Activated T-cell treated with anti-CD3 and anti-CD28 coated beads, Interleukin-2, amount 50 U/mL, for 48 hours (primary cell): ENCODE measurements at places on chromosomes 7 and 10.

DNA sequence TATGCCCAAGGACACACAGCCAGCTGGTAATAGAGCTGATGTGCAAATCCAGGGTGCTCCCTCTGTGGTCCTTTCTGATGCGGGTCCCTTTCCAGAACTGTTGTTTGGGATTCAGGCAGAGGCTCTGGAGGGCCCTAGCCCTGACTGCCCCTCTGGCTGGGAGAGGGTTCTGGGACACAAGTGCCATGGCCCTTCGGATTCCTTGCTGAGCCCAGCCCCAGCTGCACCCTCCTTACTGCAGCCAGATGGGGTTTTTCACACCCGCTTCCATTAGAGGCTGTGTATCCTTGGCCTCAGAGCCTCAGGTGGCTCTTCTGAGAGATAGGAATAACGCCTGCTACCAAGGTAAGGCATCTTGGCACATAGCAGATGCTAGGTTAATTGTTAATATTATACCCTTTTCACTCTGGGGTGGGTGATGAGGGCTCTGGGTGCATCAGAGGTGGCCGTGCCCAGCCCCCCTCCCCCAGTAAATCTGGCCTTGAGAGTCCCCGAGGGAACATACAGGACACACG lies 89.8 kb upstream of the LRRC4 start:
- DNase-seq: no peak

GRCh38 chr7:129959471-129960203 lies 6.9 kb upstream of the UBE2H start:
- DNase-seq: no peak

- DNase-seq: no peak
These were observed 17.1 kb downstream of the COL13A1 start for GRCh38 chr10:69818676-69819239.

DNA sequence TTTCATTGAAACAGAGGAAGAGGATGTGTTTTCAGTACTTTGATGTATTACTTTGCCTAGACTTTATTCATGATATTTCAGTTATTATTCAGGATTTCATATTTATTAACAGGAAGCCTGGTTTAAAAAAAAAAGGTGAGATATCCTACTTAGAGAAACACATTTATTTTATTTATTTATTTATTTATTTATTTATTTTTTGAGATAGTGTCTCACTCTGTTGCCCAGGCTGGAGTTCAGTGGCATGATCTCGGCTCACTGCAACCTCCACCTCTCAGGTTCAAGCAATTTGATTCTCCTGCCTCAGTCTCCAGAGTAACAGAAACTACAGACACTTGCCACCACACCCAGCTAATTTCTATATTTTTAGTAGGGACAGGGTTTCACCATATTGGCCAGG lies 24.5 kb downstream of the TRDMT1 start:
- DNase-seq: no peak

GRCh38 chr10:111479966-111480365 lies 403.1 kb downstream of the ADRA2A start:
- no peak for DNase-seq

DNA sequence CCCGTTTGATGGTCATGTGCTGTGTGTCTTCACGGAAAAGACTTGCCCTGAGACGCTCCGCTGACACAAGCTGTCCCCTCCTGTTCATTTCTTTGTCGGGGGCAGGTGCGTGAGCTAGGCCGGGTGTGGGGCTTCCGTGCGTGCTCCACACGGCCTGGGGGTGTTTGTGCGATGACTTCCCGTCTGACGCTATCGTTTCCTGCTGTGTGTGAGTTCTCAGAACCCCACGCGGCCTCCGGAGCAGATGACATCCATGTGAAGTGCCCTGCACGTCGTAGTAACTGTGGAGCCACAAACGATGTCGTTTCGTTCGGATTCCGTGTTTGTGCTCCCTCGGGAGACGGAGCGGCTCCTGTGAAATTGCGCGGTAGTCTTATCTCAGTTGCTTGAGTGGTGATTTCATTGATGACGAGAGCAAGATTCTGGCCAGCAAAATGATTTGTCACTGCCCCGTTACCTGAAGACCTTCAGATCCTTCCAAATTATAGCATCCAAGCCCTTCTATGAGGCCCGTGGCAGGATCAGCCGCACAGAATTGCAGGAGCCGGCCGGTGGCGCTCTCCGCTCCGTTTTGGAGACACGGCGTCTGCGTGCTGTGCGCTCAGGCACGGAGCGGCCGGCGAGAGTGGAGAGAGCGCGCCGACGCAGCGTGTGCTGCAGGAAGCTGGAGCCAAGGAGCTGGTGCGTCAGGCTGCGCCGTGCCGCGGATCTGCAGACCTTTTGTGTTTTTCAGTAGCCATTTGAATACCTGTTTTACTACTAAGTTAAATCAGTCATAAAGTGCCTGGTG lies 94.9 kb downstream of the NKX6-2 start:
- no peak for DNase-seq

DNA sequence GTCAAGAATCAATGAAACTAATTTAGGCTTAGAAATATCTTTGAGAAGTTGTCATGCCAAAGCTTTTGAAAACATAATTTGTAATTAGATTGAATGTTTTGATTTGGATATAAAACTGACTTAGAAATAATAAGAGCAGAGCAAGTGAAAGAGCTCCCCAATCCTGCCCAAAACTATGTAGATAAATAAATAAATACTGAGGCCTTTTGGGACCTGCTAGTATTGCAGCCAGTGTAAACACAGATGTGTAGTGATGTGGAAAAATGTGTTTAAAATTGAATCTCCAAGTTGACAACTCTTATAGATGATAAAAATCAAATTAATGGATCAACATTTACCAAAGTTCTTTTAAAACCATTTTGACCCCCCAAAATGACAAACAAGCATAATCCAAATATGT lies 896.1 kb downstream of the CNTNAP2 start:
- no peak for DNase-seq

DNA sequence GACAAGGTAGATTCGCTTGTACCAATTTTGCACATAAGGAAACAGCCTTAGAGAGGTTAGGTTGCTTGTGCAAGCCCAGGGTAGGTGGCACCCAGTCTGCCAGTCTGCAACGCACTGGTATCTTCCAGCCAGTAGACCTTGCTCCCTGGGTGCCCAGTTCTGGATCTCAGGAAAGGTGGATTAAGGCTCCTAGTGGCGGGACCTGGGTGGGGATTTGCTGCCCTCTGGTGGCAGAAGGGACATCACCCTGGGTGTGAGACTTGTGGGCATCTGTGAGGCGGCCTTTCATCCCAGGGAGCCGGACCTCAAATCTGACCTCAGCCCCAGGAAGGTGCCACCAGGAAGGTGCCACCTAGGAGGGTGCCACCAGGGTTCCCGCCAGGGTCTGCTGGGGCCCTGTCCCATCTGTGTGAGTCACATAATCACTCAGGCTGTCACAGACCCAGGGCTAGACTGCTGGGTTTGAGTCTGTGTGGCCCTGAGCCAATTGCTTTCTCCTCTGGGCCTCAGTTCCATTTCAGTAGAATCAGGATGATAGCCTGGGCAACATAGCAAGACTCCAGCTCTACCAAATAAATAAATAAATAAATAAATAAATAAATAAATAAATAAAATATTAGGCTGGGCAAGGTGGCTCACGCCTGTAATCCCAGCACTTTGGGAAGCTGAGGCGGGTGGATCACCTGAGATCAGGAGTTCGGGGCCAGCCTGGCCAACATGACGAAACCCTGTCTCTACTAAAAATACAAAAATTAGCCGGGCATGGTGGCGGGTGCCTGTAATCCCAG lies 5.3 kb upstream of the PRKRIP1 start:
- peak; percentile 80 for DNase-seq

GRCh38 chr10:122374859-122375678 lies 561 bp downstream of the PLEKHA1 start:
- peak; percentile 81 for DNase-seq

GRCh38 chr7:67306331-67306730 lies 309.7 kb downstream of the TYW1 start:
- DNase-seq: no peak

GRCh38 chr10:86734207-86734988 lies 22.0 kb upstream of the BMPR1A start:
- no peak for DNase-seq

- DNase-seq: peak; percentile 86
These were observed at the start of gene REPIN1 for GRCh38 chr7:150368096-150368883. Gene REPIN1, plus strand, starts transcription at chr7:150368822. Its CDS starts 890 bp downstream, at chr7:150369712.

GRCh38 chr10:120962756-120963593 lies 111.8 kb downstream of the WDR11 start:
- no peak for DNase-seq

DNA sequence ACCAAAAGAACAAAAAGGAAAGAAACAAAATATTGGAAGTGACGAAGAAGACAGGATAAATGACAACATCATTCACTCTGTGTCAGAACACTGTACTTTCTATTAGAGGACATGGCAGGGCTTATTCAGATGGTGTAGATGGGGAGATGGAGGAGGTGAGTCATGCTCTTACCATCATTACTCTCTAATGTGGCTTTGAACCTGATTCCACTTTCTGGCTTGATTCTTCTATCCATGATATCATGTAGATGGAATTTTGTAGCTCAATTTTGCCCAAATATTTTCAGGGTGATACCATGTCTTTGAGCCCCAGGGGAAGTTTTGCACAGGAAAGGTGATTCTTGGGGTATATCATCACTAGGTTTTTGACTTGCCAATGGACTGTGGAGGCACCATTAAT lies 91.7 kb downstream of the CFAP58 start:
- no peak for DNase-seq

- no peak for DNase-seq
These were observed 9.0 kb downstream of the PPP1R17 start for GRCh38 chr7:31695859-31696614.

DNA sequence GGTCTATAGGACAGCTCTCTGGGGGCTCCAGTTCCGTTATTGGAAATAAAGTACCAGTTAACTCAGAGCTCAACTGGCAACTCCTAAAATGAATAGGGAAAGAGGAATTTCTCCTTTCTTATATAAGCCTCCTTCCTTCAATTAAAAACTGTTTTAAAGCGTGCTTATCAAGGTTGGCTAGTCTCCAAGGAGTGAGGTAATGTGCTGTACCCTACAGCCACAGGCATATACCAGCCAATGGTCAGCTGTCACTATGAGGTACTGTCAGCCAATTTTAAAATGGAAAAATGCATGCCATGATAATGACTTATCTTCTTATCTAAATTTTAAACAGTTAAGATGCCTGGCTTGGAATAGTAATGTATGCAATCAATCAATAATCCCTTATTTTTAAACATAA lies 76.2 kb downstream of the PLCE1 start:
- DNase-seq: no peak

DNA sequence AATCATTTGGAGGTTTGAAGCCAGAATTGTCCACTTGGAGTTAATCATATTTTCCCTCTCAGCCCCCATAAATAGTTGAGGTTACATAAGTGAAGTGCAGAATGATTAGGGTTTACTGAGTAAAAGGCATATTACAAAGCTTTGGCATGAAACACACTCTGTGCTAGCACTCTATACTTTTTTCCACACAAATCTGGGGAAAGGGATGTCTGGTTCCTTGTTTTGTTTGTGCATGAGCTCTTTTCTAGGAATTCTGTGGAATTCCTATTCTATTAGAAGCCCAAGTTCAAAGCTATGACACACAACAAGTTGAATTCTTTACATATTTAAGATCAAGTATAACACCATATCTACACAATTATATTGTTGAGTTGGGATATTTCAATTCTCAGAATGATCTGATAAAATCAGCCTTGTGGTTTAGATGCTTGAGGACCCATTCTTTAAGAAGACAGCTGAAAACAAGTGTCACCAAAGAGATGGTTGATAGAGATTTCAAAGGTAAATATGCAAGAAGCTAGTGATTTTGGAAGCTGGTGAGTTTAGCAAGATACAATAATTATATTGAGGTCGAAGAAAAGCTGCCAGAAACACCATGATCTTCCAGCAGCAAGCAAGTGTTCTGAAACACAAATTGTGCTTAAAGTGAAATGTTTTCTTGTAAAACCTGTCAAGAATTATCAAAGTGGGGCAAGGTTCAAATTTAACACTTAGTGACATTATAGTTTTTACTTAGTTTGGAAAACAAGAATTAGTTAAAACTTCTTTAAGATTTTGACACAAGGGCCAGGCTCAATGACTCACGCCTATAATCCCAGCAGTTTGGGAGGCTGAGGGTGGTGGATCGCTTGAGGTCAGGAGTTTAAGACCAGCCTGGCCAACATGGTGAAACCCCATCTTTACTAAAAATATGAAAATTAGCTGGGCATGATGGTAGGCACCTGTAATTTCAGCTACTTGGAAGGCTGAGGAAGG lies 122.6 kb downstream of the INHBA start:
- DNase-seq: no peak

GRCh38 chr10:102268375-102268888 lies 23.1 kb downstream of the GBF1 start:
- DNase-seq: no peak

DNA sequence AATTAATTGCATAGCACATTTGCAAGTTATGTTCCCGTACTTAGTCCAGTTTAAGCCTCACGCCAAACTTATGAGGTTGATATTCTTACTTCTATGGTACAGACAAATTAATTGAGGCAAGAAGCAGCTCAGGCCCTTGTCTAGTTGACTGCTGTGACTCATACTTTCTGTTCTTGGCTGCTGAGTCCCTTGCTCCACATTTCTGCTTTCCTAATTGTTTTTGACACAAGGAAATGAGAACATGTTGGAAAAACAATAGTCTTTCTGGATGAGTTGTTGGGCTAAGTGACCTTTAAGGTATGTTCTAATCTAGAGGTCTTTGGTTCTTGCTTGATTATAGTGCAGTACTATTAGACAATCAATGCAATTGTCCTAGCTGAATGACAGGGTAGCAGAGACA lies 331.8 kb downstream of the NRG3 start:
- DNase-seq: no peak

DNA sequence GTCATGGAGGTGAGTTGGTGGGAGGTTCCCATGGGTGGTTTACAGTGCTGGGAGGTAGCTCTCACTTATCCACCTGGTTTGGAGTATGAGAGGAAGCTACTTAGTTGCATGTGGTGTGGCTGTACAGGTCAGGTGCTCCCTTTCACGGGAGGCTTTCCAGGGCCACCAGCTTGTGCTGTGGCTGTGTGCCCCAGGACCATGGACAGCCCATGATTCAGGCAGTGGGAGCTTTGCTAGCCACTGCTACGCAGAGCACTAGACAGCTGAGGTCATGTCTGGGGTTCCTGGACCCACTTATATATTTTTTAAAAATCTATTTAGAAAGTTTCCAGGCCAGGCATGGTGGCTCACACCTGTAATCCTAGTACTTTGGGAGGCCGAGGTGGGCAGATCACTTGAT lies 42.5 kb upstream of the KCNMA1 start:
- no peak for DNase-seq

DNA sequence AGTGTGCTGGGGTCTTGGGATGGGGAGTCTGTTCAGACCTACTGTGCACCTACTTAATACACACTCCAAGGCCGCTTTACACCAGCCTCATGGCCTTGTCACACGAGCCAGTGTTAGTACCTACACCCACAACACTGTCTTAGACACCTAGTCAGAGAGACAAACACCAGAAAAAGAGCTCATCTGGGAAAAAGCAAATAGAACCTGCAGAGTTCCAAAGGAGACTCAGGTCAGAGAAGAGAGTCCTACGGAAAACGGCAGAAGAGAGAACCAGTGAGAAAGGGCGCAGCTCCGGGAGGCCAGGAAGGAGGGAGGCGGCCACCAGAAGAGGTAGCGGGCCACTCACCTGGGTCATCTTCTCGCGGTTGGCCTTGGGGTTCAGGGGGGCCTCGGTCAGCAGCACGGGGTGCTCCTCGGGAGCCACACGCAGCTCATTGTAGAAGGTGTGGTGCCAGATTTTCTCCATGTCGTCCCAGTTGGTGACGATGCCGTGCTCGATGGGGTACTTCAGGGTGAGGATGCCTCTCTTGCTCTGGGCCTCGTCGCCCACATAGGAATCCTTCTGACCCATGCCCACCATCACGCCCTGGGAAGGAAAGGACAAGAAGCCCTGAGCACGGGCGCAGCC lies 105.3 kb upstream of the TNRC18 start:
- DNase-seq: no peak
